Spleen (tissue), 13 donors: ENCODE measurements at places on chromosomes 5 and 9. TPM values are rescaled to one million over a fixed set of nuclear protein-coding genes. Genes with fewer than 3 reads are reported as not detected.

Gene TMEM203
- total RNA-seq = 32.3 TPM

DNA sequence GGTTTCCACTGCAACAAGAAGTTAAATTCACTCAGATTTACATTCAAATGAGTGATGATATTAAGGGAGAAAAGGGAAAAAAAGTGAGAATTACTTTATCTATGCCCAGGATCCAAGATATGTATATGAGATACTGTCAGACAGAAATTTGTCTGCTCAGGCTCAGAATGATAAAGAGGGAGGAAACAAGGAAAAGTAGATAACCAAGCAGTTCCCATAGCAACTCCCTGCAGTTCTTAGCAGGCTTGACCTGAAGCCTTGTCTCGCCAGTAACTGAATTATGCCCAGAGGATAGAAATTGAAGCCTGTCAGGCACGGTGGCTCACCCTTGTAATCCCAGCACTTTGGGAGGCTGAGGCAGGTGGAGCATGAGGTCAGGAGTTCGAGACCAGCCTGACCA lies 304.4 kb downstream of the TLE1 start:
- no peak for DNase-seq

DNA sequence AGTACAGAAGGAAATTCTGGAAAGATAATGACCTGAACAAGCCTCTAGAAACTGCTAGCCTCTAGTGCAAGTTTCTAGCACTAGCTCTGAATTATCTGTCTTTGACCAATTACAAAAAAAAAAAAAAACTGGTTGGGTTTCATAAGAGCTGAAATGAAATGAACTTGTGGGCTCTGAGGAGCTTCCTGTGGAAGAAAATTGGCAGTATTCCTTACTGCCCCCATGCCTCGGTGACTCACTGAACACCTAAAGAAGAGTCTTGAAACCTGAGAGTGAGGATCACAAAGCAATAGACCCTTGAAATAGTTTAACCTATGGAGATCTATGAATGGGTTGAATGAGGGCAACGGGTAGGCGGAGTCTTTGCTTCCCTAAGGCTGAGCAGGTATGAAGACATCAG lies 263.6 kb upstream of the RASA1 start:
- DNase-seq = no peak

DNA sequence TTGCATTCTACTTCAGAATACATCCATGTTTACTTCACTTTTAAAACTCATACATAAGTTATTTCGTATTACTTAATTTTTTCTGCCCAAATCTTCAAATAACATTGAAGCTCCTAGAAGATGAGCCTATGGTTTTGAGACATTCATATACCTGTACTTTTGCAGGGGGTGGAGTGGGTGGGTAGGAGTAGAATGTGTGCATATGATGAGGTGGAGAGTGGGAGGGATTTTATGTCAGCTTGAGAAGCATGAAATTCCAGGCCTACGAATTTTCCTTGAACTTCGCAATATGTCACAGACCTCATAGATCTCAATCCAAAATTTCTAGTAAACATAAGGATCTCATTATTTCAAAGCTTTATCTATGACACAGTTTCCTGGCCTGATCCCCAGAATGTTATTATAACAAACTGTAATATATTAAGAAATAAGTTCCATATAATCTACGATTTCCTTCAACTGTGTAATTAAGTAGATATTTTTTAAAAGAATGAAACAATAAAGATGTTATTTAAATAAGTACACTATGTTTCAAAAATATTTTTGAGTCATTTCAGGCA lies 19.7 kb upstream of the MOB3B start:
- DNase-seq = no peak

GRCh38 chr5:1507961-1508658 lies 15.7 kb downstream of the LPCAT1 start:
- DNase-seq = peak; percentile 76

- no peak for DNase-seq
These were observed 267.2 kb downstream of the RAB3C start for GRCh38 chr5:58849921-58850667.

DNA sequence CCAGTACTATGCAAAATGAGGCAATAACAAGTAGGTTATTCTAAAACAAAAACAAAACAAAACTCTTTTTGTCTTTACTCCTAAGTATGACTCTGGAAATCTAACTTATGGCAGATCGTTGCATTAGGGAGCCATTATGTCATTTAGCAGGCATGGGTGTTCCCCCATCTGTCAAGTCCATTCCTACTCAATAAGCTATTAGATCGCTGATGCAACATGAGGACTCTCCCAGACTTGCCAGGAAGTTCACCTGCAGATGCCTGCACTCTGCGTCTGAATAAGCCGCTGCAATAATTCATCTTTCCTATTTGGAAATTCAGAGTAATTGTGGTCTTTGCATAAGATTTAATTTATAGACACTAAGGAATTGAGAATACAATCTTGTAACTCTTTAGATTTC lies 585.0 kb downstream of the KIF4B start:
- DNase-seq = no peak

DNA sequence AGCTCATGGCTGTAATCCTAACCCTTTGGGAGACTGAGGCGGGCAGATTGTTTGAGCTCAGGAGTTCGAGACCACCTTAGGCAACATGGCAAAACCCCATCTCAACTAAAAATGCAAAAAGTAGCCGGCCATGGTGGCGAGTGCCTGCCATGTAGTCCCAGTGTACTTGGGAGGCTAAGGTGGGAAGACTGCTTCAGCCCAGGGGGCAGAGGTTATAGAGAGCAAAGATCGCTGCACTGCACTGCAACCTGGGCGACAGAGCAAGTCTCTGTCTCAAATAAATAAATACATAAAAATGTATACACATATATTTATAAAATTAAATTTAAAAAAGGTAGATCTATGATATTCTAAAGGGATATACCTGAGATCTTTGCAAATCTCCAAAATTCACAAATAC lies 19.4 kb downstream of the ZBTB5 start:
- no peak for DNase-seq

DNA sequence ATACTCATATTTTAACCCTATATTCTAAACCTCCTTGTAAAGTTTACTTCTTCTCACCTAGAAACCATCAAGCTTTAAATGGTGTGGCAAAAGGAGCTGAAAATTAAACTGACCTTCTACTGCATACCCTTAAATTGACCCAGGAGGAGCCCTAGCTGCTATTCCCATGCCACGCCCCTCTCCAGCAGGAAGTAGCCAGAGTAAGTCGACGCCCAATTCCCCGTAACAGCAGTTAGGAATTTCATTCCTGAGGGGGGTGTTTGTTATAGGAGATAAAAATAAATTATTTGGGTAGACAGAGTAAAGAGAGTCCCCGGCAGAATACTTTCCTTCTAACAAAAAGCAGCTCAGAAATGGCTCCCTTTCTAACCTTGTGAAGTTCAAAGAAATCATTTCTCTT lies 111.8 kb upstream of the FAM174A start:
- DNase-seq = no peak

DNA sequence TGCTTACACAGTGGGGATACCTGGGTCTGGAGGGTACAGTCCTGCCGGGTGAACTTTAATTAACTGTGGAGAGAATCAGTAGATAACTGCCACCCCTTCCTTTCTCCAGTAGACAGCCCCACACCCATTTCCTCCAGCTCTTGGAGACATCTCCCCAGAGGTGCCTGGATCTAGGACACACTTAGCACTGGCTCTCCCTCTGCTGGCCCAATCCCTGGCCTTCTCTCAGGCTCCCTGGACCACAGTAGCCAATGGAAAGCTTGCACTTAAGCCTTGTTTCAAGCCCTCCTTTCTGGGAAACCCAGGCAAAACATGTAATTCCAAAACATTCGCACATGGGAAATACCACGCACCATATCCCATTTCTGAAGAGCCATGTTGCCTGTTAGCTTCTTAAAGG lies 169.2 kb upstream of the GAS1 start:
- DNase-seq = no peak
